ENCODE measurements at places on chromosomes 4 and X.
A peak's percentile ranks its signal among the peaks of the same experiment; 100 is the strongest.

DNA sequence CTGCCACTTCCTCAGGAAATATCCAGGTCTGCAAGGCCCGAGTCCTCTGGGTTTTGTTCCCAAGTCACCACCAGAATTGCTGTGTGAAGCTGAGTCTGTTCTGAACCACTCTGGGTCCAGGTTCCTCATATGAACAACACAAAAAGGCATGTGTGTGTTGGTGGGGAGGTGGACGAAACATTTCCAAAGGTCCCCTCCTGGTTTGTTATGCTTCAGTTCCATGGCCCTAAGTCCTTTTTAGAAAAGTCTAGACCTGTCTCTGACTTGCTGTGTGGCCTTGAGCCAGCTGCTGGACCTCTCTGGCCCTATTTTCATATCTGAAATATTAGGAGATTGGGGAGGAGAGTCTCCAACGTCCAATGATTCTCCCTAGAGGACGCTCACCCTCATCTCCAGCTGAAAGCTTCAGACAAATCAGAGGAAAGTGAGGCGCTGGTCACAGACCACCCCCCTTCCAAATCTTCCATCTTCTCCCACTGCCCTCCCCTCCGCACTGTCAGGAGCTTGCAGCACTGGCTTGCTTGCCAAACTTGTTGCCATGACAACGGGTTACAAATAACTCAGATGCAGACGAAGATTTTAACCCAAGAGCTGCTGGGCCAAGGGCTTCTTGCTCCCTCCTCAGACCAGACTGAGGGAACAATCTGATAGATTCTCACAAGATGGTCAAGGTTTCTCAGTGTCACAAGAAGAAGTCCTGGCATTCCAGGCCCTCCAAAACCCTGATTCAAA, 64.5 kb downstream of the SMC1A start:
- peak; percentile 9 for DNase-seq

DNA sequence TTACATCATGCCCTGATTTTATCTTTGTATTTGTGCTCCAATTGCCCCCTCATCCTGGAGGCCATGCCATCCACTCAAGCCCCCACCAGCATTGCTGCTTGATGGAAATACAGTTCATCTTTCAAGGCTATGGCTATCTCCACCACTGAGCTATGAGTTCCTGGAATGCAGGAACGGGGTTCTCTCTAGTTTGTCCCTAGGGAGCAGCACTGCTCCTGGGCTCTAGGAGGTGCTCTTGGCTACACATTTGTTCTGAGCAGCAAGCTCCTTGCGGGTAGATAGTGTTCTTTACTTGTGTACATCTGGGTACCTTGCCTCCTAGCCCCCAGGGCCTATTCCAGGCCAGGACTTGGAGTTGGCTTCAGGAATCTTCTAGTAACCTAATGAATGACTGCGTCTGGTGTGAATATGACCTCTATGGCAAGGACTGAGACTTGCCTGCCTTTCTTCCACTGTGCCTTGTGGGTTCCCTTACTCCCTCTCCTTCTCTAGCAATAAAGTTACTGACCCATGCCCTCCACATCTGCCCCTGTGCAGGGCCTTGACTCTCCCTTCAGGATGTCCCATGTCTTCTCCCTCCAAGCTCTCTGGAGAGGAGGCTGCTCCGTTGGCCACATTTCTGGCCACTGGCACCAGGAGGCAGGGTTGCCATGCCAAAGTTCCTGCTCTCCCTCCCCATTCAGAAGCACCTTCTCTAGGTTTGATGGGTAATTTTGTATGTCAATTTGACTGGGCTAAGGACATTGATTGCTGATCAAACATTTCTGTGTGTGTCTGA, 7.6 kb downstream of the CITED1 start:
- peak; percentile 74 for DNase-seq

- no peak for DNase-seq
Observed at GRCh38 chrX:7059214-7059838, 88.2 kb upstream of the STS start.

DNA sequence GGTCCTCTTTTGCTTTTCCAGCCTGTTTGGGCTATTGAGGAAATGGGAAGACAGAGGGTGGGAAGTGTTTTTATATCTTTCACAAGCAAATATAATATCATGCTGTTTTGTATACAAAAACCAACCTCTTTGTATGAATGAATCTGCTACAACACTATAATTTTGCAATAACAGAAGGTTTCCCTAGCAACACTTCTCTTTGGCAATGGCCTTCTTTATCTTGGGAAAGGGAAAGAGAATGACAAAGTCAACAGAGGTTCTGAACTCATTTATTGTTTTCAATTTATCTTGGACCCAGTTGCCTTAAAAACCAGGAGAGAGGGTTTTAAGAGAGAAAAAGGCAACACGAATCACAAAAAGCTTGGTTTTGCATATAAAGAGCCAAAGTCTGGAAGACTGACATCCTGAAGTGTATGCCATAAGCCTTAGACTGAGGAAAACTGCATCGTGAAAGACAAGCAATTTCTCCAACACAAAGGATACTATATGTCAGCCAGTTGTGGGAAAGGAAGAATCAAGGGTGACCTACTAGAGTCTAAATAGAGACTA, 121.8 kb upstream of the FAM241A start:
- DNase-seq = no peak

DNA sequence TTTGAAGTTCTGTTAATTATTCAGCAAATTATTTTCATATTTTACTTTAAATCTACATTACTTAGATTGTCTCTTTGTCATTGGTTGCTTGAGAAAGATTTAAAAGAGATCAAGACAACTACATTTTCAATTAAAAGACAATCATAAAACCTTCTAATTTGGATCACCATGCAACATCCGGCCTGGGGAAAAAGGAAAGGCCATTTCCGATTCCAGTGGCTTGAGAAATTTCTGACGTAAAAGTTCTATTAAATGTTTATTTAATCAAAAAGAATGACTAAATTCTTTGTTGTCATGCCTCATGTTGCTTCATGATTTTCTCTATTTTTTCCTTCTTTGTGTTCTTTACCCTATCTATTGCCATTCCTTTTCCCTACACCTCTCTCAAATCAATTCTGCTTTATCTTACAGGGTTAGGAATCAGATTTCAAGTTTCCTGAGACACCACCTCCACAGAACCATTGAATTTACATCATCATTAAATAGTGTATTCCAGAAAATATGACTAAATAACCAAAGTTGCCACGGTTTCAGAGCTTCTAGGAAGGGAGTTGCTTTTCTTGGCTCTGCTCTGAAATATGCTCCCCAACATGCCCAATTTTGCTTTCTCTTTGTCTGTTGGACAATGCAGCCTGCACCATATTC, 124.6 kb upstream of the ACSL4 start:
- no peak for DNase-seq

DNA sequence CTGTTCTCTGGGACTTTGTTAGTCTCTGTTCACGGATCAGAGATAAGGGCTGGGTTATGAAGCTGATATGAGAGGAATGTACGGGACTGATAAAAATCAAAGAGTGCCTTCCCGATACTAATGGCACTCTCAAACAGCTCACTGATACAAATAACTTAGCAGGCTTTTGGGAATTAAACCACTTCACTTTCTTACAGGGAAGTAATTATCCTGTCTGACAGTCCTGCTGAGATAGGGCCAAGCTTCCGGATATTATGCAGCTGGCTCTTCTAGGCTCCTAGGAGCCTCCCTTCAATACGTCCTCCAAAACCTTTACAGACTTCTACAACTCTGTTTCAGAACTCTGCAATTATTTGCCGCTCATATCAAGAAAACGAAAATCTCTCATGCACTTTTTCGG, 418.0 kb downstream of the NLGN4X start:
- no peak for DNase-seq

DNA sequence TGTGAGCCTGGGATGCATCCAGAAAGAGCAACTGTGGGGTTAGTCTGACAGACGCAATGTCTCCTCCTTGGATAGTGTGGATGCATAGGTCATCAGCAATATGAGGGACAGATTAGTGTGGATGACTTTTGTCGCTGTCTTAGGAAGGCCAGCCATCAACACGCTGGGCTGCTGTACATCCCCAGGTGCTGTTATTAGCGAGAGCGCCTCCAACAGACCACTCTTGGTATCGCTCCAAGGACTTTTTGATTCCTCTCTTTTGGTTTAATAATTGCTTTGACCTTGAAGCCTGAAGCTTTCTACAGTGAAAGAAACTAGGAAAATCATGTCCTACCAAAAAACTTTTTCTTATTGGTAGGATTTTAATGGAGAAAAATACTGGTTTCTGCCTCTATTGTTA, 76.7 kb downstream of the TMEM131L start:
- peak; percentile 53 for DNase-seq

DNA sequence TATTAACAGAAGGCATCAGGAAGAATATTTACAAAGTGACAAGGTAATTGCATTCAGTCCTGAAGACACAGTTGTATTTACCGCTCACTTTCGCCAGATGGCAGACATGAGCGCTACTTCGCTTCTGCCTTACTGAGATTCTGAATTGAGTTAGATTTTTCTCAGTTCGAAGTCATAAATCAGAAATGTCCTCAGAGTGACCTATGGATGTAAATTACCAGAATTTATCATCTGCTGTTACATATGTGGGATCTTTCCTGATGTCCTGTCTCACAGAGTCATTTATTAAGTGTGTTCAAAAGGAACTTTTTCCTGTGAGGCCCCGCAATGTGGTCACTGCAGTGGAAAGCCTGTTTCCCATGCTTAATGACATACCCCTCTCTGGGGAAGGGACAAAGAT, 97.3 kb upstream of the DCLK2 start:
- peak; percentile 78 for DNase-seq

DNA sequence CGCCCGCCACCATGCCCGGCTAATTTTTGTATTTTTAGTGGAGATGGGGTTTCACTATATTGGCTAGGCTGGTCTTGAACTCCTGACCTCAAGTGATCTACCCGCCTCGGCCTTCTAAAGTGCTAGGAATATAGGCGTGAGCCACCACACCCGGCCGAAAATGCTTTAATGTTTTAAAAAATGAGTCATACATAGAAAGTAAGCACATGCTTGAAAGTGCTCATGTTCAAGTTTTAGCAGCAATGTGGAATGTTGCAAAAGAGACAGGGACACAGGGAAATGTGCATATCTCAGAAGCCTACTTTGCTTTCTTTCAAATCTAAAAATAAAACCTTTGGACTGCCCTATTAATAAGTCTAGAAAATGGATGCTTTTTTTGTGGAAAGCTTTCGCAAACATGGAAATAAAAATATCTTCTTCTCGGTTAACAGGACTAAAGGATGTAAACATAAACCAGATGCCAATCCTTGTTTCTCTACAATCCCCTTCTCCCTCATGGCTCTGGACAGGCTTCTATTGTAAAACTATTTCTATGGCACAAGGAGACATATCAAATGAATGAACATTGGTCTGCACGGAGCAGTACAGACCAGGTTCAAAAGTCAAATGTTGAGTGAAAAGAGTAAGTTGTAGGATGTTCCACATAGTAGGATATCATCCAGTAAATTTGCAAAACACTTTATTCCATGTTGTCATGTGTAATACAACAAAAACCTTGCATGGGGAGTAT, 15.0 kb downstream of the MECP2 start:
- DNase-seq = no peak

GRCh38 chr4:86818211-86818610, 31.0 kb downstream of the SLC10A6 start:
- DNase-seq = no peak

- no peak for DNase-seq
Observed at GRCh38 chr4:41070516-41071281, 143.6 kb downstream of the APBB2 start.

DNA sequence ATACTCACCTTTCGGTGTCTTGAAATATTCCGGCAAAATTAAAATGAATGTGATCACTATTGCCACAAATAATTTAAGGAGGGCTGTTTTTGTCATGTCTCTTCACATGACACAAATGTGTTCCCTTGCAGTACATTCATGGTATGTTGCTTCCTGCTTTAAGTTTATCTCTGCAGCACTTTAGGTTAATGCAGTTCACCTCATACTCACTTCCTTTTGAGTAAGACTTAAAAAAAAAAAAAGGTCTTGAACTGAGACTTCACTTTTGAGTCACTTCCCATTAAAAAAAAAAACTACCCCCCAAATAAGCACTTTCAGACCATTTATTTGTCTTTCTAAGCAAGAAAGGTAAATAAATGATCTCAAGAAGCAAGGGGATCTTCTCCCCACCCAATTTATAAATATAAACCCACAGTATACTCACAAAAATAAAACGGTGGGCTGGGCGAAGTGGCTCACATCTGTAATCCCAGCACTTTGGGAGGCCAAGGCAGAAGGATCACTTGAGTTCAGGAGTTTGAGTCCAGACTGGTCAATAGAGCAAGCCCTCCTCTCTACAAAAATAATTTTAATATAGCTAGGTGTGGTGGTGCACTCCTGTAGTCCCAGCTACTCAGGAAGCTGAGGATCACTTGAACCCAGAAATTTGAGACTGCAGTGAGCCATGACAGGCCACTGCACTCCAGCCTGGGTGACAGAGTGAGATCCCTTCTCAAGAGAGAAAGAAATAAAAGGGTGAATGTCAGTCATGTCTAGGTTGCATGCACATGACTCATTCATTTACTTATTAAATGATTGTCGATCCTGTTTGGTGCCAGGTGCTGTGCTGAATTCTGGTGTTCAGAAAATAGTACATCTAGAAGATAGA, at the start of gene TMEM156:
Gene TMEM156 (minus strand): TSS at position 192 of the 868 bp plus-strand sequence. CDS start 96 bp downstream, at position 96.
- DNase-seq = peak; percentile 88

DNA sequence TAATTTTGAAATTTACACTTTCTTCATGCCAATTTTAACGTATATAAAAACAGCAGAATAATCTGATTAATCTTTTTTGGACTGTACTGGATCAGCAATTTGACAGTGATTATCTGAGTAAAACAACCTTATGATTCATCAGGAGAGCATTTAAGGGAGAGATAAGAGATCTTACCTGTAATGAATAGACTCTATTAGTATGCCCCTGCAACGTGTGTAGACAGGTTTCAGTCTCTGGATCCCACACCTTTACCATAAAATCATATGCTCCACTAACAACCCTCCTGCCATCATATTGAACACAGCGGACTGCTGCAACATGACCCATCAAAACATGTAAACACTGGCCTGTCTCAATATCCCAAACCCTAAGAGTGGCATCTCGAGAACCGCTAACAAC, 210.1 kb downstream of the FBXW7 start:
- no peak for DNase-seq

- peak; percentile 17 for DNase-seq
Observed at GRCh38 chrX:37787423-37787869, 7.6 kb downstream of the CYBB start.

DNA sequence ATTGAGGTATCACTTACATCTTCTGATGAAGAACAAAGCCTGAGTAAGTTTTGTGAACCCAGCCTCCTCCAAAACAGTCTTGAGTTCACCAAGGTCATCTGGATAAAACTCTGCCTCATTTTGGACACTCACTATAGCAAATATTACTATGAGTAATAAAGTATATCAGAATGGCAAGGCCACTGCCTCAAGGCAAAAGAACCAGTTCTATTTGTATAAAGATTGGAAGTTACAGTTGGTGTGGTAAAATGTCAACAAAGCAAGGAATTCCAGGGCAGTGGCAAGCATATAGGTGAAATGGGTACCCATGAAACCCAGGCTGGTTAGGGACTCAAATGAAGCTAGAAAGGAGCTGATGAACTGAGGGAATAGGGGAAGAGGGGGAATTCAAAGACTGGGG, 2.4 kb upstream of the ARHGEF6 start:
- no peak for DNase-seq

- DNase-seq = no peak
Observed at GRCh38 chr4:125187226-125188176, 127.3 kb upstream of the FAT4 start.

- DNase-seq = no peak
Observed at GRCh38 chrX:119673336-119673735, 19.6 kb downstream of the SEPTIN6 start.

GRCh38 chr4:128751354-128751753, 58.1 kb upstream of the JADE1 start:
- DNase-seq = peak; percentile 56

Data from OCI-M1 (cell line).